ENCODE measurements at places on chromosomes 7 and 10. TPM values are rescaled to one million over a fixed set of nuclear protein-coding genes. Genes with fewer than 3 reads are reported as not detected.
A peak's percentile ranks its signal among the peaks of the same experiment; 100 is the strongest.

The CALHM1 gene
- 0.05 TPM for polyA plus RNA-seq

DNA sequence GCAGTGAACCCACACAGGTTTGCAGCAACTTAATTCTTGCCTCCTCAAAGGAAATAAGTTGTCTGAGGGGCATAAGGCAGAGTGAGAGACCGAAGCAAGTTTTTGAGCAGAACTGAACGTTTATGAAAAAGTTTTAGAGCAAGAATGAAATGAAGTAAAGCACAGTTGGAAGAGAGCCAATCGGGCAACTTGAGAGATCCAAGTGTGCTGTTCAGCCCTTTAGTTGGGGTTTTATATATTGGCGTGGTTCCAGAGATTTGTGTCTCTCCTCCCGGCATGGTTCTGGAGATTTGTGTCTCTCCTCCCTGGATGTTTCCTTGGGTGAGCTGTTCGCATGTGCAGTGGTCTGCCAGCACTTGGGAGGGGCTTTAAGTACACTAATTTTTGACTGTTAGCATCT lies 141.4 kb upstream of the DGKB start:
- DNase-seq: peak; percentile 6

DNA sequence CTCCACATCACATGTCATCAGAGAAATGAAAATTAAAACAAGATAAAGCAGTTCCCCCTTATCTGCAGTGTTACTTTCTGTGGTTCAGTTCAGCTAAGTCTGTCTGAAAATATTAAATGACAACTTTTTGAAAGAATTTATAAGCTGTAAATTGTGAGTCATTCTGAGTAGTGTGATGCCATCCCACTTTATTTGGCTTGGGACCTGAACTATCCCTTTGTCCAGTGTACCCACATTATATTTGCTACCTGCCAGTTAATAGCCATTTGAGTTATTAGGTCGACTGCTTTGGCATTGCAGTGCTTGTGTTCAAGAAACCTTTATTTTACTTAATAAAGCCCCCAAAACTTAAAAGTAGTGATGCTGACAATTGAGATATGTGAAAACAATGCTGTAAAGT lies 804.2 kb downstream of the ANKRD7 start:
- DNase-seq: no peak

GRCh38 chr10:682931-683447 lies 6.5 kb downstream of the DIP2C start:
- no peak for DNase-seq

The PLEKHS1 gene
- 0.38 TPM for polyA plus RNA-seq

GRCh38 chr7:36299223-36299774 lies 90.4 kb upstream of the ANLN start:
- DNase-seq: no peak

The HOXA10 gene
- polyA plus RNA-seq: 137 TPM

The C10orf62 gene
- 1.1 TPM for polyA plus RNA-seq

- no peak for DNase-seq
Observed at GRCh38 chr10:115982526-115982925, 290.5 kb downstream of the GFRA1 start.

DNA sequence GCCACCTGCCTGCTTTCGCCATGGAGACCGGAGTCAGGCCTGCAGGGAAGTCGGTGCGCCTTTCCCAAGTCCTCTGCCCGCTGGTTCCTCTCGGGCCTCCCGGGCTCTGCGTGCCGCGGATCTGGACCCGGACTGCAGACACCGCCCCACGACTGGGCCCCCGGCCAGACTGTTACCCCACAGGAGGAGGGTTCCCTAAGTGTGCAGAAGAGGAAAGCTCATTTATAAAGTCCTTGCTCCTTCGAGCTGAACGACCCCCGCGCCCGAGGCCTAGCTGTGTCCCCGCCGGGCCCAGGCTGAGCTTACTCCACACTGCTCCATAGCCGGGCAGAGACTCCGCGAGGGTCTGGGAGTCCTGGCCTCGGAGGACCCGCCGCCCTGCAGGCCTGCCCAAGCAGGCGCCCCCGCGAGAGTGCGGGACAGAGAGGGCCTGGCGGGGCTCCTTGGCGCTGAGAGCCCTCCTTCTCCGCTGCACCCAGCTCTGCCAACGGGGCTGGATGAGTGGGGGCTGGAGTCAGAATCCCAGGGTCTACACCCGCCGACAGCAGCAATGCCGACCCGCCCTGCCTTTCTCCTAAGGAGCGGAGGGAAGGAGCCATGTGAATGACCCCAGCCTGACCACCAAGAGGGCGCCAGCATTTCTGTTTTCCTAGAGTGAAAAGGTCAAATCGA lies 8.3 kb downstream of the EN2 start:
- DNase-seq: no peak

DNA sequence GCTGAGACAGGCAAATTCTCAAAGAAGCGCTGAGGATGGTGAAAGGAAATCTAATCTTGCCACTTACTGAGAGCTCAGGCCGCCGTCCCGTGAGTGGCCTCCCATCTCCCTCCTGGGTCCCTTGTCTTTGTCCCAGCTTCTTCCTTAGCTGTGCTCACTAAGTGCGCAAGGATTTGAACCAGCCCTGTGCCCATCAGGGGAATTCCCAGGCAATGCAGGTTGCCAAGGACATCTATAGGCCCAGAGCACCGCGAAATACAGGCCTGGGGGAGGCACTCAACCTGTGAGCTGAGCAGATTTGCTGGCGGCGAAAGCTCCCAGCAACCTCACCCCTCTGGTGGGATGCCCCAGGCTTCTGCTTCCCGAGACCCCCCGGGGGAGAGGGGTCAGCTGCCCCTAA lies 64.8 kb downstream of the OAT start:
- DNase-seq: no peak

The MEIG1 gene
- 1.4 TPM for polyA plus RNA-seq

GRCh38 chr7:1074593-1075431 lies 13.1 kb upstream of the GPER1 start:
- DNase-seq: no peak

The NOS3 gene
- 8.7 TPM for polyA plus RNA-seq

GRCh38 chr10:61897671-61898434 lies 3.6 kb upstream of the ARID5B start:
- peak; percentile 59 for DNase-seq

The UNC5B gene
- 45.4 TPM for polyA plus RNA-seq

- no peak for DNase-seq
Observed at GRCh38 chr7:32059289-32060011, 10.8 kb downstream of the PDE1C start.

DNA sequence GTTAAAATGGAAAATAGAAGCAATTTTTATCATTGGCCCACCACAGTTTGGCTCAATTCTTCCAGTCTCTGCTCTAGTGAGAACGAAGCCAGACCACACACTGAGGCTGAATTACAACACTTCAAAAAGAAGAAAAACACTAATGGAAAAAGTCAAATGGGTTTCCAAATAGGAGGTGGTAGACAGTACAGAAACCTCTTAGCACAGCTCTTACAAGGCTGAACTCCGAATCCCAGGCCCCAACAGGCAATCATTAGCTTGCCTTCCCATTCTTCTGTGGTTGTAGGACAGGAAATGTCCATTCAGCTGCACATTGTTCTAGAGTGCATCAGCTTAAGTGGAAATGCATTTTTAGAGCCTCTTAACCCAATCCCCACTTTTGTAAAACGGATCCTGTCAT lies 115.1 kb upstream of the MEOX2 start:
- no peak for DNase-seq

- no peak for DNase-seq
Observed at GRCh38 chr7:50970092-50970491, 187.4 kb upstream of the GRB10 start.

All from left kidney (tissue), 8 donors.